ENCODE measurements at places on chromosomes 13 and 19.

- no peak for DNase-seq
These were observed 72.3 kb upstream of the UQCRFS1 start for GRCh38 chr19:29285187-29285687.

- DNase-seq, result no peak
These were observed 8.1 kb upstream of the CCNP start for GRCh38 chr19:40234429-40235237.

- DNase-seq, result no peak
These were observed 12.3 kb upstream of the DNMT1 start for GRCh38 chr19:10207026-10207425.

DNA sequence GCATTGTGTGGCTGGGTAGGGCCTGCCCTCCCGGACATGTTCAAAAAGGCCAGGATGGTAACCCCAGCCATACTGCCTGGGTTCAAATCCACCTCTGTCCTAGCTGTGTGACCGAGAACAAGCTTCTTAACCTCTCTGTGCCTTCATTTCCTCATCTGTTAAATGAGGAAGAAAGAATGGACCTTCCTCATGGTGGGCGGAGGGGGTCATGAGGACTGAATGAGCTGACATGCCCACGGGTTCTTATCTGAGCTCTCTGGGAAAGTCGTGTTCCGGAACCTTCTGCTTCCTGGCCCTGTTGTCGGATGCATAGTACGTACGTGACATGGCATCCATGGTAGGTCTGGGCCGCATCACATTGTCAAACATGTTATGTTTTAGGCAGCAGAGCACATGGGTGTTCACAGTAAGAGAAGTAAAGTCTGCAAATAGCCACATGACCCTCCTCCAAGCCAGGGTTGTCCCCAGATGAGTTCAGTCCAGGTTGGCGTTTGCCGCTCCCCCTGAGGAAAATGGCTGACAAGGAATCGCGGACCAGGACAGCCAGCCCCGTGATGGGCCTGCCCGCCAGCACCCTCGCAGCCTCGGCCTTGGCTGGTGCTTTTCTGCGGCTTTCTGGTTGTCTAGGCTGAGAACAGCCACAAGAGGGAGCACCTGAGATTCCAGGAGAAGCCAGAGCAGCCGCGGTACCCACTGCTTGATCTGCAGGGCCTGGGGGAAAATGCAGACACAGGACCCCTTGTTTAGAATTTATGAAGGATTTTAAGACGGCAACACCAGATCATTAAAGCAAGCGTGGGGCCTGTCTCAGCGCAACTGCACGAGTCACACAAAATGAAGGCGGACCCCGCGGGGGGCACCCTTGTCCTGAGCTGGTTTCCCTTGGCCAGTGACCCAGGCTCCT, 2.4 kb upstream of the NTN5 start:
- peak; percentile 87 for DNase-seq

- no peak for DNase-seq
These were observed 11.8 kb downstream of the DAPK3 start for GRCh38 chr19:3958836-3959765.

DNA sequence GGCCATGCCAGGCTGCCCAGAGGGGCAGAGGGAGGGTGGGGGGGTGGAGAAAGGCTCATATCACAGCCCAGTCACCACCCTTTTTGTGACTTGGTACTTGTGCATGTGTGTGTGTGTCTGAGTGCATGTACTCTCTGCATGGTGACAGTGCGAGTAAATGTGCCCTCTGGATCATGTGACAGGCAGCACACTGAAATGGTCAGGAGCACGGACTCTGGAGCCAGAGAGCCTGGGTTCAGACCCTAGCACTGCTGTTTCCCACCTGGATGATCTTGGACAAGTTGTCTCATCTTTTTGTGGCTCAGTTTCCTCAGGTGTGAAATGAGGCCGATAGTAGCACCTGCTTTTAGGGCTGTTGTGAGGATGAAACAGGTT, 2.0 kb downstream of the CIC start:
- DNase-seq, result no peak

DNA sequence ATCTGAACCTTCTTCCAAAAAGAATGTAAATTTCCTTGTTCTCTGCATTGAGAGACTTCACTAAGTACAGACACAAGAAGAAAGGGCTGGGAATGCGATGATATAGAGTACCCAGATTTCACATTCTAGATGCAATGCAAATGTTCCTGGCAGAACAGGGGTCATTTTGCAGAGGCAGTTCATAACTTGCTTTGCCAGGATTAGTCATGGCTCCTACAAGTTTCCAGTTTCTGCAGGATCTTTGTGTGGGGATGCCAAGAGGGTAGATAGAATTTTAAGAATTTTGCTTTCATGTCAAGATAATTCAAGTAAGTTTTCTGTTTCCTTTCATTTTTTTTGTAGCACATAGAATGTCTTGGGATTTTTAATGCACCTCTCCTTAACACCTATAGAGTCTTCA, 181.2 kb downstream of the FGF9 start:
- DNase-seq, result no peak

- DNase-seq, result no peak
These were observed 425.5 kb downstream of the PCDH20 start for GRCh38 chr13:60990032-60990733.

GRCh38 chr19:53432088-53432661, 391 bp downstream of the ZNF761 start:
- DNase-seq, result peak; percentile 18

GRCh38 chr19:53906211-53907192, 2.6 kb upstream of the CACNG7 start:
- peak; percentile 23 for DNase-seq

GRCh38 chr13:51063909-51064308, 47.2 kb downstream of the C13orf42 start:
- no peak for DNase-seq

DNA sequence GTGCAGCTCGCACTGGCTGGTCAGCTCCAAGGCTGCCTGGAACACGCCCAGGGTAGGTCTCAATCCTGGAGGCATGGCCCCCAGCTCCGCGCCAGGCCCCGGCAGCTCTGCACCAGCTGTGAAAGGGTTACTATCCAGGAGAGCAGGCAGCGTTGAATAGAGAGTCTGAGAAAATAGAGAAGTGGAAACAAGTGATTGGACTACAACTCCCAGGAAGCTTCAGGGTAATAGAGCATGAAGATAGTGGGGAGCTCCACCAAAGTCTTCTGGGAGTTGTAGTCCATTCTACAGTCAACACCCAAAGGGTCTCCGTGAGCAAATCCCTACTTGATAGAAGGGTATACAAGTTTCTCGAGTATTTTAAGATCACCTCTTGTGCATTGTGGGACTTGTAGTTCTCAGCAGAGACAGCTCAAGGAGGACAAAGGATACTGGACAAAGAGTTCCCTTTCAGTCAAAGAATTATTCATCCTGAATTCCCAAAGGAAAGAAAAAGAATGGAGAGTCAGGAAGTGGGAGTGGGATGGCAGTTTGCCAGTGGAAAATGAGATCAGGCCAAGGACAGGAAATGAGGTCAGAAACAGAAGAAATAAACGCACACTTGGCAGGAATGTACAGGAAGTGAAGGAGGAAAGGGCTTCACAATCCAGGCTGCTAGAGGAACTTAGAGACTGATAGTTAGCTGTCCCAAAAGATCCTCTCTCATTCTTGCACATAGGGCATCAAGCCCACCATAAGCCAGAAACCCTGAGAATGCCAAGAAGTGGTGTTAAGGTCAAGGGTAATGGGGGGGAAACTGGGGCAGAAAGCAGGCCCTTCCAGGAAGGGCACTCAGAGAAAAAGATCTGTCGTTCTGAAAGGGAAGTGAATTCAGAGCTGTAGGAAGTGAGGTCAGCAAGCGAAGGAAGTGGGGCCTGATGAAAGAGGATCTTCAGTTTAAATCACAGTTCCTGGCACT, 5.5 kb upstream of the MAMSTR start:
- DNase-seq, result peak; percentile 68

GRCh38 chr19:39969681-39970424, 1.1 kb upstream of the PSMC4 start:
- DNase-seq, result no peak

DNA sequence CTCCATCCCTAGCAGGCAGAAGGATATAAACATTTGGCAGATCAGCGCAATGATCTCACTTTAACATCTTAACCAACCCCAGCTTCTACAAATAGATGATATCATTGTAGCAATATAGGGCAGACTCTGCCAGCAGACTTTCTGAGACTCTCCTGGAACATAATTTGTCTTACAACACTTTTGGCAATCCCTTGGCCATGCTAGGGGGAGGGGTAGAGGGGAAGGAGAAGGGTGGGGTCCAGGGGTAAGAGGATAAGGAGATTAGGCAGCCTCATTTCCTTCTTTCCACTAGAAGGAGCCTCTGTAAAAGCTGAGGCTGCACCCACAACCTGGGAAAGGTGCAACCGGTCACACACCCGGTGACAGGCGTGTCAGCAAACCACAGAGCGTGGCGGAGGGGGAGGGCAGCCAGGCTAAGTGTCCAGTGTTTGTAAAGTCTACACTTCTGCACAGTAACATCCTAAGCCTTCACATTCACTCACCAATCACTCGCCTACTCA, 8.7 kb upstream of the UBAC2 start:
- DNase-seq, result no peak

DNA sequence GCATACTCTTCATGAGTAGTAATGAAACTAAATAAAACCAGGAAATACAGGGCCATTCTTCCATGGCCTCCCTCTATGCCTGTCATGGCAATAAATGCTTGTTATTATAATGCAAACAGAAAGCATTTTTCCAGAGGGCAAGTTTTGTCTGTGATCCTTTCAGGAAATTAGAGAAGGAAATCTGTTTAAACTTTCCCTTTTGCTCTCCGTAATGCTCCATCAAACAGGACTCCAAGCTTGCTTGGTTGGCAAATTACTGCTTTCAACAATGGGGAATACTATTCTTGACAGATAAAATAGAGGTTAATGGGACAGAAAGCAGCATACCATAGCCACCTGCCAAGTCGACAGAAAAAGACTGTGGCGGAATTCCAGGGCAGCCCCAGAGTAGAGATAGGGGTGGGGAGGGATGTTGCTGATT, 252.5 kb downstream of the LHFPL6 start:
- no peak for DNase-seq

DNA sequence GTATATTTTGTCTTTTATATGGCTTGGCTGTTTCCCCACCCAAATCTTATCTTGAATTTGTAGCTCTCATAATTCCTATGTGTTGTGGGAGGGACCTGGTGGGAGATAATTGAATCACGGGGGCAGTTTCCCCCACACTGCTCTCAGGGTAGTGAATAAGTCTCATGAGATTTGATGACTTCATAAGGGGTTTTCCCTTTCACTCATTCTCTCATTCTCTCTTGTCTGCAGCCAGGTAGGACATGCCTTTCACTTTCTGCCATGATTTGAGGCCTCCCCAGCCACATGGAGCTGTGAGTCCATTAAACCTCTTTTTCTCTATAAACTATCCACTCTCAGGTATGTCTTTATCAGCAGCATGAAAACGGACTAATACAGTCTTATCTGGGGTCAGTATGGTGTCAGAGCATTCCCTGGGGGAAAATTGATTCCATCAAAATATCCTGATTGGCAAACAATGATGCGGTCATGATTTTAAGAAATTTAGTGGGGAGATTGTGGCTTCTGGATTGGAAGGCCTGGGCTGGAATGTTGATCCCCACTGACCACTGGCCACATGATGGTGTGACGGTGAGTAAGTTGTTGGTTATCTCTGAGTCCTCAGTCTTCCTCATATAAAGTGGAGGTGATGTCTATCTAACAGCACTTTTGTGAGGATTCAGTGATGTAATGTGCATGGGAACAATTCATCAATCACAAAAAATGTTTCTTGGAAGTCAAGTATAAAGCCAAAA, 27.5 kb upstream of the ANKRD10 start:
- peak; percentile 27 for DNase-seq

- no peak for DNase-seq
These were observed 1252.8 kb downstream of the EFNB2 start for GRCh38 chr13:105282406-105283285.

GRCh38 chr13:32627793-32628192, 41.5 kb downstream of the PDS5B start:
- no peak for DNase-seq

GRCh38 chr19:31674503-31675192, 325.4 kb upstream of the TSHZ3 start:
- no peak for DNase-seq

DNA sequence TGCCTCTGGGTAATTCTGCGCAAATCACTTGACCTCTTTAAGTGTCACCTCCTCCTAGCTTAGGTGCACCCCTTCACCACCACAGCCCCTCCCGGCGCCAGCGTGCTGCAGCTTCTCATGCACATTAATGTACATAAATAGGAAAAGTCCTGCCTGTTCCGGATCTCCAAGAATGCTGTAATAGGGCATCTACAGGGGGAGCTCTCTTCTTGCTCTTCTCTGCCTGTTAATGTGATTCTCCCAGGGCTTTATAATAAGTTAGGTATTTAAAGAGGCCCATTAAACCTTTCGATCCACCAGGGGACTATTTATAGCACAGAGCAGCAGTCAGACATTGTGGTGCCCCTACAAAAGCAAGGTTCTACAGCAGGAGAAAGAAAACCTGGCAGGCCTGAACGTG, 35.3 kb downstream of the SOX1 start:
- DNase-seq, result no peak

DNA sequence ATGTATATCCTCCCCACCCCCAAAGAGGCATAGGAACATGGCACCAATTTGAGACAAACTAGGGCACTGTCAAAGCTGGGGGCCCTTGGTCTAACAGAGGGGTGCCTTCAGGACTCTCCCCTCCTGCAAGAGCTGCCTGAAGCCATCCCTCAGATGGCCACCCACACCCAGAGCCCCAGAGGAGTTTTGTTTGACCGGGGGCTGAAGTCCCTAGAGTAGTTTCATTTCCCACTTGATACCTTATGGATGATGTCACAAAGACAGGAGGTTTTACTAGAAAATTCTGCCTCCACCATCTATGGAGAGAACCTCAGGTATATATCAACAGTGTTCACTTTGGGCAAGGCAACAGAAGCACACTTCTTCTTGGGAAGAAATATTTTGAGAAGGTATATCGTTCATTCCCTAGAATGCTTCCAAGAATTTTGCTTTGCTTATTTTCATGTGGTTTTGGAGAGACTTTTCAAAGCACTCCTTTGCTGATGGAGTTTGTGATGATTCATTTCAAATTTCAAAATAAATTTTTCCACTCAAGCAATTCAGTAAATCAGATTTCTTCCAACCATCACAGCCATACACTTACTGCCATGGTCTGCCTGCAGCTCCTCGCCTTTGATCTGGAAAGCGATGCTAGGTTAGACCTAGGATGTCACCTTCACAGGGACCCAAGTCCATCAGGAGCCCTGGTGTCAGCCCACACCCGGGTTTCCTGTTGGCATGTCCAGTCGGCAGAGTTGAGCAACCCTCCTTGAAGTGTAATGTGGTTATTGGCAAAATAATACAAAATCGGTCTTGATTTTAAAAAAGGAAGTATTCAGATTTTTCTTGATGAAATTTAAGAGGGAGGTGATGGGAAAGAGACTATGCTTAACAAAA, 207.0 kb downstream of the SHISA2 start:
- peak; percentile 8 for DNase-seq

DNA sequence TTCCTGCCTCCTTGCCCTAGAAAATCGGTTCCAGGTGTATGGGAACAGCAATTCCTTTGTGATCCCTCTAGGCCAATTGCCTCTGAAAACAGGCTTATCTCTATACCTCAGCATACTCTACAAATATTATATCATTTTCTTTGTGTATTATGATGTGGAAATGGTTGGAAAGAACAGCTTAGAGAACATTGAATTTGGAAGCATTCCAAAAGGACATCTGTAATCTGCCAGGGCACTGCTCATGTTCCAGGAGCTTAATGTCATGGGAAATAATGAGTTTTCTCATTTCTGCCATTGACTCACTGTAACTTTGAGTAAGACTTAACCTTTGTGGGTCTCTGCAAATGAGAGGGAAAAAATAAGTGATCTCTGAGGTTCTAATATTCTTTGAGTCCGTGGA, 147.3 kb downstream of the UFM1 start:
- DNase-seq, result no peak

GRCh38 chr13:73880365-73880764, 253.8 kb downstream of the KLF12 start:
- no peak for DNase-seq
